ENCODE measurements at places on chromosomes 5 and 9. TPM values are rescaled to one million over a fixed set of nuclear protein-coding genes. Genes with fewer than 3 reads are reported as not detected.

The OR1Q1 gene
- total RNA-seq, result not detected

The ANKRD31 gene
- 0.28 TPM for total RNA-seq

The JAKMIP2 gene
- 6.1 TPM for total RNA-seq

DNA sequence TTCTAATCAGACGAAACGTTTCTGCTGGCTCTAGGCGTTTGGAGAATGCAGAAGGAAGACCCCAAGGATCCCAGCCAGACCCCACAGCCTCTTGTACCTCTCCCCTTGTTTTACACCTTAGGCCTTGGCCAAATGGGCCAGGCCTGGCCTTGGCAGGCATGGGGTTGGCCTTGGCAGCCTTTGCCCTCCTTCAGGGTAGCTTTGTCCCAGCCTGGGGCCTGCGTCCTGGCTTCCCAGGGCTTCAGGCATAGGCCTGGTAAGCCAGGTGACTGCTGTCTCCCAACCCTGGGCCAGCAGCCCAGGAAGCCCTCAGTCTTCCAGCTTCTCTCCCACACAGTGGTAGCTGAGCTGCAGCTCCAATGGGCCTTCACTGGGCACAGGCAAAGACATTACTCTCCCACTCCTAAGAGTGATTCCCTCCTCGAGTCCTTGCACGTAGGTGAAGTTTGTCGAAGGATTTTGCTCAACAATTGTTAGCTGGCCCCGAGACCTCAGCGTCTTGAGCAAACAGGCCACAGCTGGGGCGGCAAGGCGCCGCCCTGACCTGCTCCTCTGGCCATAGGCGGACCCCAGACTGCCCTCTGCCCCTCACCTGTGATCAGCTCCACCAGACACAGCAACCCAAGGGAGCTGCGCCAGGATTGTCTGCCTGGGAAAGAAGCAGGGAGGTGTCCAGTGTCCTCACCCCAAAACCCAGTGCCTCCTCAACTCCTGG lies 1.1 kb upstream of the PITX1 start:
- peak overlapping the region; percentile 26 for H3K4me3 ChIP-seq
- DNase-seq, result no peak
- peaks cover 79% of the 10 kb centered on the region for H3K27me3 ChIP-seq
- no peaks in the 10 kb centered on the region for H3K36me3 ChIP-seq

DNA sequence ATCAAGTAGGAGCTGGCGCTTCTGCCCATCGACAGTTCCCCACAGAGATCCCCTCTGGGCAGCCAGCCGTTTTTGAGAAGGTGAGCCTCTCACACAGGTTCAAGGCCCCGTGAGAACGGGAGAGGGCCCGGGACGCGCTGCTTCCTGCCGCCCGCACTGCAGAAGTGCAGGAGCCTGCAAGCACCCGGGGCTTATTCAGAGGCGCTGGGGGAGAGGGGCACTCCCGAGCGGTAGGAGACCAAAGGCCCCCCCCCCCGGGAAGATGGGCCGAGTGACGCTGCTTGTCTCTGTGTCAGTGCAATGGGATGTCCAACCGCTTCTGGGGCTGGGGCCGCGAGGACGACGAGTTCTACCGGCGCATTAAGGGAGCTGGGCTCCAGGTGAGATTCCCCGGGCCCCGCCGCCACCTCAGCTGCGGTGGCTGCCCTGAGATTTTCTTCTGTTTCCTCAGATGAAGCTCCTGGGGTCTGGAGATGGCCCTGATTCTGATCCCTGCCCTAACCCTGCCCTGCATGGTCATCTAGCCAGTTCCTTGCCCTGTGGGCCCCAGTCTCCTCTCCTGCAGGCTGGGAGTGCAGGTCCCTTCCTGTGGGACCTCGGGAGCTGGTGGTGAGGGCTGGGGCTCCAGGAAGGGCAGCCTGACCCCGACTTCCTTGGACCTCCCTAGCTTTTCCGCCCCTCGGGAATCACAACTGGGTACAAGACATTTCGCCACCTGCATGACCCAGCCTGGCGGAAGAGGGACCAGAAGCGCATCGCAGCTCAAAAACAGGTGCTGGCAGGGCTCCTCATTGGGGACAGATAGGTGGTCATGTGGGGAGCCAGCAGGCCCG lies 8.5 kb downstream of the B4GALT7 start:
- no peak overlapping the region for H3K4me3 ChIP-seq
- H3K4me1 ChIP-seq, result no peaks in the 10 kb centered on the region
- H3K27me3 ChIP-seq, result no peaks in the 10 kb centered on the region
- no peak overlapping the region for H3K27ac ChIP-seq
- no peak for DNase-seq

DNA sequence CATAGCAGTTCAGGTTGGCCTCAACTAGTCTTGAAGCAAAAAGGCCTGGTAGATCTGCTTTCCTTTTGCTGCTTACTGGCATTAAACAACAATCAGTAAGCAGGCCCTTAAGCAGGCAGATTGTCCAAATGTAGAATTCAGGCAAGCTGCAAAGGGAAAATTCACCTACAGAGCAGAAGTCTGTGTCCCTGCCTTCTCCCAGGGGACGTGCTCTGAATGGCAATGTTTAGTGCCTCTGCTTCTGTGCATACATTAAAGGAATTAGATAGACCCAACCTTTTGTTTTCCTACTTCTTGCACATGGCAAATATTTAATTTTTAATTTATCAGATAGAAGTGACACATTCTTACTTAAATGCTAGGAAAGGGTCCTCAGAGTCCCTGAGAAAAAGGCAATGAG lies 328.8 kb upstream of the PIK3R1 start:
- no peaks in the 10 kb centered on the region for H3K36me3 ChIP-seq
- H3K27me3 ChIP-seq, result no peaks in the 10 kb centered on the region
- no peak overlapping the region for H3K27ac ChIP-seq
- no peaks in the 10 kb centered on the region for H3K4me1 ChIP-seq
- DNase-seq, result no peak

The SLC4A9 gene
- 0.35 TPM for total RNA-seq

GRCh38 chr5:74613283-74613682 lies 27.2 kb downstream of the ENC1 start:
- H3K4me1 ChIP-seq, result no peaks in the 10 kb centered on the region
- H3K36me3 ChIP-seq, result no peaks in the 10 kb centered on the region
- H3K4me3 ChIP-seq, result no peak overlapping the region
- no peak for DNase-seq
- H3K27me3 ChIP-seq, result peaks cover 27% of the 10 kb centered on the region
- no peak overlapping the region for H3K27ac ChIP-seq

DNA sequence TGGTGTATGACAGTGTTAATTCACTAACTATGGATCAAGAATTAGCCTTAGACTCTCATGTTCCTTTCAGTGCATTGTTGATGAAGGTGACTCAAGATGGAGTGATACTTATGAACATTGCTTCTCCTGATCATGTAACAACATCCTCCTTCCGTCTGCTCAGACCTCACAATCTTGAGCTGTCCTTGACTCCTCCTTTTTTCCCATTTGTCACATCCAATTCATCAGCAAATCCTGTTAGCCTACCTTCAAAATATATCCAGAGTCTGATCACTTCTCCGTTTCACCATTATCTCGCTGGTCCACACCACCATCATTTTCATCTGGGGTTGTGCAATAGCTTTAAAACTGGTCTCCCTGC lies 9.2 kb upstream of the SEMA6A start:
- no peak for DNase-seq
- H3K27me3 ChIP-seq, result peaks cover 40% of the 10 kb centered on the region
- H3K4me1 ChIP-seq, result no peaks in the 10 kb centered on the region
- H3K36me3 ChIP-seq, result no peaks in the 10 kb centered on the region

DNA sequence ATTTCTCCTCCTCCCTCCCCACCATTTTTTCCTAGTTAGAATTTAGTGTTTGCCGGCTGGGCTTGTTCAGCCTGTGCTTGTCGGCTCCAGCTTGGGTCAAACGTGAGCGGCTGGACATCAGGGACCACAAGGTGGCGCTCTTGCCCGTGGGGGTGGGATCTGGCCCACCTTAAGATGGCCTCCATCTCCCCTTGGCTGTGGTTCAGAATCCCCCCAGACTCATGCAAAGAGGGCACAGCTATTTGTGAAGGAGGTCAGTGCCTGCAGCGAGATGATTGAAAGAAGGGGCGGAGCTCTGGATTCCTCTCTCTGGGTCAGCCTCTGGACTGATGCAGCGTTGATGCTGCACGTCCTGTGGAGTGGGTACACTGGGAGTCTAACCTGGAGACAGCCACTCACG lies 283.3 kb upstream of the TUT7 start:
- peaks cover 8% of the 10 kb centered on the region for H3K27me3 ChIP-seq
- no peak overlapping the region for H3K27ac ChIP-seq
- H3K36me3 ChIP-seq, result no peaks in the 10 kb centered on the region
- H3K4me1 ChIP-seq, result no peaks in the 10 kb centered on the region
- DNase-seq, result no peak

- peaks cover 10% of the 10 kb centered on the region for H3K27me3 ChIP-seq
- no peak overlapping the region for H3K27ac ChIP-seq
- no peak for DNase-seq
Observed at GRCh38 chr9:90449213-90449925, 193.3 kb downstream of the DIRAS2 start.

The GPR21 gene
- 0.37 TPM for total RNA-seq

GRCh38 chr9:82052081-82052480 lies 63.5 kb downstream of the SPATA31D1 start:
- no peak overlapping the region for H3K4me3 ChIP-seq
- DNase-seq, result no peak
- H3K27ac ChIP-seq, result no peak overlapping the region
- H3K27me3 ChIP-seq, result no peaks in the 10 kb centered on the region
- H3K36me3 ChIP-seq, result no peaks in the 10 kb centered on the region
- H3K4me1 ChIP-seq, result no peaks in the 10 kb centered on the region

GRCh38 chr5:6781716-6782115 lies 68.5 kb downstream of the TENT4A start:
- DNase-seq, result no peak
- no peaks in the 10 kb centered on the region for H3K36me3 ChIP-seq
- no peak overlapping the region for H3K27ac ChIP-seq
- no peak overlapping the region for H3K4me3 ChIP-seq
- H3K27me3 ChIP-seq, result peaks cover 10% of the 10 kb centered on the region

The PDGFRB gene
- total RNA-seq, result 68.9 TPM

GRCh38 chr5:171839112-171839511 lies 53.5 kb downstream of the SMIM23 start:
- no peaks in the 10 kb centered on the region for H3K36me3 ChIP-seq
- no peak for DNase-seq
- no peaks in the 10 kb centered on the region for H3K4me1 ChIP-seq

DNA sequence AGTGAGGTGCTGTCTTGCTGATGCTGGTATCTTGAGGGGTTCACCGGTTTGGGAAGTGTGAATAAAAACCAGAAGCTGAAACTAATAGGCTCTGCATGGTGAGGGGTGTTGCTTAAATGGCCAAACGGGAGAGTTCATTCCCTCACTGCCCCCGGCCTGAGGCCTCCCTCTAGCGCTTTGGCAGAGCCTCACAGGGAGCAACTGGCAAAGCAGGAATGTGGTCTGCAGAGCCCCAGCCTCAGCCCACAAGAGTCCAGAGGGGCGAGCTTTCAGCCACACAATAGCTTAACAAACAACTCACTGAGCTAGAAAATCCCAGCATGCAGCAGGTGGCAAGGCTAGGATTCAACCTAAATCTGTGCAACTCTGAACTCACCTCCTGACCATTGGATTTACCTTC lies 234.8 kb downstream of the MED10 start:
- H3K4me3 ChIP-seq, result no peak overlapping the region
- H3K27me3 ChIP-seq, result no peaks in the 10 kb centered on the region
- no peaks in the 10 kb centered on the region for H3K36me3 ChIP-seq
- no peaks in the 10 kb centered on the region for H3K4me1 ChIP-seq

DNA sequence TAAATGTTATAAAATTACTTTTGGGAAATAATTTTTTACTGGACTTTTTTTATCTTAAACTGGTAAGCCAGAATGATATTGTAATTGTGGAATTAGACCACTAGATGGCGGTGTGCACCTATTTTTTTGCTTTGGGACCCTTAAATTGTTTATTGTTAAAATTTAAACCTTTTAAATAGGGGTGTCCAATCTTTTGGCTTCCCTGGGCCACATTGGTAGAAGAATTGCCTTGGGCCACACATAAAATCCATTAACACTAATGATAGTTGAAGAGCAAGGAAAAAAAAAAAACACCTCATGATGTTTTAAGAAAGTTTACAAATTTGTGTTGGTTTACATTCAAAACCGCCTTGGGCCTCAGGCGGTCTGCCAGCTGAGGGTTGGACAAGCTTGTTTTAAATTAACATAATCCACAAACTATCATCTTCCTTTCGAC lies 28.4 kb upstream of the GADD45G start:
- DNase-seq, result no peak
- no peak overlapping the region for H3K27ac ChIP-seq
- H3K4me1 ChIP-seq, result peaks cover 22% of the 10 kb centered on the region
- no peak overlapping the region for H3K4me3 ChIP-seq
- peaks cover 2% of the 10 kb centered on the region for H3K36me3 ChIP-seq
- peaks cover 69% of the 10 kb centered on the region for H3K27me3 ChIP-seq
